ENCODE measurements at places on chromosomes 1 and 21. TPM values are rescaled to one million over a fixed set of nuclear protein-coding genes. Genes with fewer than 3 reads are reported as not detected.

Gene CNIH3
- total RNA-seq: 15.5 TPM

Gene CLIC6
- total RNA-seq: 3.0 TPM

DNA sequence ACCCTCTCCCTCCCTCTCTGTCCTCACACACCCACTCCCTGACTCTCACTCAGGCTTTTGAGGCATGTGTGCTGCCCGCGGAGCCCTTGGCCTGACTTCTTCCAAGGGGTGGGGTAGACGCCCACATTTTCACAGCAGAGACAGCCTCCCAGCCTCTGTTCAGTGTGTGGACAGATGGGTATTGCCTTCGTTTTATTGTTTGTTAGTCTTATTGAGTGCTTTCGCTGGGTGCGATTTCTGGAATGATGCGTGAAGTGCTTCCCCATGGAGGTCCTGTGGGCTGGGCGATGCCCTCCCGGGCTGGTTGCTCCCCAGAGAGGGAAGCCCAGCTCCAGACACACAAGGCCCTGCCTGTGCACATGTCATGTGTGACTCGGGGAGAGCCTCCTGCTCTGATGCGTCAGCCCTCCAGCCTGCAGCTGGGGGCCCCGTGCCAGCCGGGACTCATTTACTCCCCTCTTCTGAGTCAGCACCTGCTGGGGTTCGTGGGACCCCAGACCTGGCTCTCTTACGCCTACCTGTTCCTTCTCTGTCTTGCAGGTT is 14.7 kb downstream of the PDXK start:
- ATAC-seq: no peak

DNA sequence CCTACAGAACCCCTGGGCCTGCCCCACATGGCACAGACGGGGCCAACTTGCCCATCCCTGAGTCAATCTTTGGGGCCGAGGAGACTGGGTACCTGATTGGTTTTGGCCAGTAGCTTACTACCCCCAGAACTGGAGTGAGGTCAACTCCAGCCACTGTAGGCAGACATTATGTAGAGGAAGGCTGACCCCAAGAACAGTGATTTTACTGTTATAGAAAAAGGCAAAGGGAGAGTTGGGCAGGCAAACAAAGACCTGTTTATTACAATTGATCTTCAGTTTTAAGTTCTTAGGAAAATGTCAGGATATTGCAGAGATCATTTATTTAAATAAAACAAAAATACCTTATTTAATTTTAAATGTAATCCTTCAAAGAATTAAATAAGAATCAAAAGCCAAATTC is 653.8 kb downstream of the NPHP4 start:
- ATAC-seq: no peak

GRCh38 chr1:154784924-154785531 is 85.1 kb downstream of the KCNN3 start:
- no peak for ATAC-seq

Data from motor neuron (in vitro differentiated cells).